ENCODE measurements at places on chromosomes 1 and 21.

GRCh38 chr1:54054438-54054749, 986 bp downstream of the TCEANC2 start:
- DNase-seq: no peak

DNA sequence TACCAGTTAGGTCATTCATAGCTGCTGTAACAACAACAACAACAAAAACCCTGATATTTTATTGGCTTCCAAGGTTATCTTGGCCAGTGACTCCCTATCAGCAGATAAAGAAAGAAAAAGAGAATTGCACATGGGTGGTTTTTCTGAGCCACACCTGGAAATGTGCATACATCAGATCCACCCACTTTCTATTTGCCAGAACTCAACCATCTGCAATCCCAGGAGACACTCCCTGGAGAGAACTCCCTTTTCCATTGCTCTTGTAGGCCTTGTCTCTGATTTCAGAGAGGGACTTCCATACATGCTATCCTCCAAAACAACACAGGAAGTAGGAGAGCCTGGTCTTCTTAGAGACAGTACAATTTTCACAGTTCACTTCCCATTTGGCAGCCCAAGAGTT, 74.9 kb upstream of the ZC3H11B start:
- no peak for DNase-seq

- DNase-seq: no peak
These were observed 11.2 kb upstream of the GUCA2B start for GRCh38 chr1:42141978-42142377.

DNA sequence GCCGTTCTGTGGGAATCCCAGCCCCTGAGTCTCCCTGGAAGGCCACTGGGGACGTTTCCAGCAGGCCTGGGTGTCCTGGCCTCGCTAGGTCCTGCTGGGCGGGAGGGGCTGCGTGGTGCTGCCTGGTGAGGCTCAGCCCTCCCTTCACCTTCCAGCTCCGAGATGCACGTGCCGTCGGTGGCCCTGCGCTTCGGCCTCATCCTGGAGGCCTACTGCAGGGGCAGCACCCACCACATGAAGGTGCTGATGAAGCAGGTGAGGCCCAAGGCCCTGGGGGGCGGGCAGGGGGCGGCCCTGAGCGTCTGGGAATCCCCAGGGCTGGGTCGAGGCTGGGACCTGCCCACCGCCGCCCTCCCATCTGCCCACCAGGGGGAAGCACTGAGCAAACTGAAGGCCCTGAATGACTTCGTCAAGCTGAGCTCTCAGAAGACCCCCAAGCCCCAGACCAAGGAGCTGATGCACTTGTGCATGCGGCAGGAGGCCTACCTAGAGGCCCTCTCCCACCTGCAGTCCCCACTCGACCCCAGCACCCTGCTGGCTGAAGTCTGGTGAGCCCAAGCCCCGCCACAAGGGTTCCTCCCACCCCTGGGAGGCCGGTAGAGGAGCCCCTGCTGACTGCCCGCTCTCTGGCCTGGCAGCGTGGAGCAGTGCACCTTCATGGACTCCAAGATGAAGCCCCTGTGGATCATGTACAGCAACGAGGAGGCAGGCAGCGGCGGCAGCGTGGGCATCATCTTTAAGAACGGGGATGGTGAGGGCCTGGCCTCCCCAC, 70.3 kb downstream of the PIK3CD start:
- DNase-seq: peak; percentile 33

GRCh38 chr1:159980786-159981185, 26.7 kb upstream of the SLAMF9 start:
- no peak for DNase-seq

- no peak for DNase-seq
These were observed 144.1 kb downstream of the TNR start for GRCh38 chr1:175599212-175599705.

DNA sequence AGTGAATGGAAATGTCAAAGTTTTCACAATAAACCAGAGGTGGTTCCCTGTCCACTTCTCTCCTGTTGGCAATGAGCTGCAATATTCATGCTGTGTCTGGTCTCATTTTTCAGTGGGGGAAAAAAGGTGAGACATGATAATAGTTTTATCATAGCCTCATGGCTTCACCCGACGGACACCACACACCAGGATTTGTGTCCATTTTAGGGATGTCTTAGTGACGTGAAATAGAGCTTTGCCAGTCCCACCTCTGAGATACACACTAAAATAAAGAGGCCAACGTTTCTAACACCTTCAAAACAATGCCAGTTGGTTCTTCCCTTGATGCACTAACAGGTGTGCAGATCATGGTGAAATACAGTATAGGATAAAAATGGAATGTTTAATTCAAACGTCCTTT, 91.5 kb upstream of the TLR5 start:
- DNase-seq: no peak

GRCh38 chr1:162175379-162176081, 106.0 kb downstream of the NOS1AP start:
- DNase-seq: no peak

- DNase-seq: peak; percentile 99
These were observed at the start of gene SPATA6 for GRCh38 chr1:48471691-48472576. TSS of gene SPATA6 (minus strand) at chr1:48472204. CDS start at chr1:48472008, 196 bp downstream.

DNA sequence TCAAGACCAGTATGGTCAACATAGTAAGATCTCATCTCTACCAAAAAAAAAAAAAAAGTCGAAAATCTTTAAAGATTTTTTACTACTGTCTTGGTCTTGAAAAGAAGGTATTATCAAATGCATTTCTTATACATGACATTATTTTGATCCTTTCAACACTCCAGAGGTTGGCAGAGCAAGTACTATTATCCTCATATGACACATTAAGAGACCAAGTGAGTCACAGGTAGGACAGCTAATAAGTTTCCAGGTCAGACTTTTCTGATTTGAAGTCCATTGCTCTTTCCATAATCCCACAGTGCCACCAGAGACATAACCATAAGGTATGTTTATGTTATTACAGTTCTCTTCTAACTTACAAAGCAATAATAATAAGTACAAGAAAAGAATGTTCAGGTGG, 15.2 kb downstream of the DBT start:
- DNase-seq: no peak

- no peak for DNase-seq
These were observed 3.7 kb downstream of the OLFM3 start for GRCh38 chr1:101992821-101993575.

DNA sequence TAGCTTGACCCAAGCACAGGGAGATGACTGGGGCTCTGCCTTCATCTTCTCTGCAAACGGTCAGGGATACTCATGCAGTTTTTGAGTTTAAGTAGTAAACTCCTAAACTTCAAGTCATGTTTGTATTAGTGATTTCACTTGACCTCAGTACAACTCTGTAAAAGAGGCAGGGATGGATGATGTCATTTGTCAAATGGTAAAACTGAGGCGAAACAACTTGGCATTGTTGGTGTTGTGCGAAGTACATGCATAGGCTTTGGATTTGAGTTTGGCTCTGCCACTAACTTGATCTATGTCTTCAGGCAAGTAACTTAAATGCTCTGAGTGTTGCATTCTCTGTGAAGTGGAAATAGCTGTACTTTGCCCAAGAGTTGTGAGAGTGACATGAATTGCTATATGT, 42.7 kb downstream of the WNT4 start:
- DNase-seq: no peak
